ENCODE measurements at places on chromosomes 6 and 20. TPM values are rescaled to one million over a fixed set of nuclear protein-coding genes. Genes with fewer than 3 reads are reported as not detected.
A peak's percentile ranks its signal among the peaks of the same experiment; 100 is the strongest.

- H3K4me1 ChIP-seq: no peaks in the 10 kb centered on the region
- no peak overlapping the region for H3K27ac ChIP-seq
- no peak for DNase-seq
- H3K36me3 ChIP-seq: no peaks in the 10 kb centered on the region
- H3K27me3 ChIP-seq: no peaks in the 10 kb centered on the region
- no peak overlapping the region for H3K4me3 ChIP-seq
Measured at GRCh38 chr6:12474167-12475140, 184.3 kb downstream of the EDN1 start.

The ZNF831 gene
- 2.5 TPM for polyA plus RNA-seq

The ZC3H12D gene
- polyA plus RNA-seq: 6.4 TPM

The STMND1 gene
- polyA plus RNA-seq: not detected

DNA sequence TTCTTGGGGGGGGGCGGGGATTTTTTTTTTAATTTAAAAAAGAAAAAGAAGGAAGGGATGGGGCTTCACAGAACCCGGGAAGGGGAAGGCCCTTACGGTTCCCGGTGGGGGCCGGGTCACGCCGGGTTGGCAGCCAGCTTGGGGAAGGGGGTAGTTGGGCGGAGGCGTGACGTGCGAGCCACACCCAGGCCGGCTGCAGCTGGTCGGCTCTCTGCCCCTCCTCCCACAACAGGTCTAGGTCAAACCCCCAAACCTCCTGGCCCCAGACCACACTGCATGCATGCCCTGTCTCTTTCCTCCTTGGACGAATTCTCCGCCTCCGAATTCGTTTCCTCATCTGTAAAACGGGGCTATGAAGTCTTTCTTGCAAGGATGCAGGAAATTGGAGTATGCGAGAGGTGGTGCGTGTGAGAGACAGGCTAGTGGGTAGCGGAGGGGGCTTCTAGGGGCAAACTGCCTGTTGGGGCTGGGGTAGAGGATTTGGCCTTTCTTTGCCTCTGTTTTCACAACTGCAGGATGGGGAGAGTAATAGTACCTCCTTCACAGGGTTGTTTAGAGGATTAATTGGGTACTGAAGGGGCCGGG, 828 bp downstream of the HCK start:
- peaks cover 21% of the 10 kb centered on the region for H3K4me1 ChIP-seq
- no peaks in the 10 kb centered on the region for H3K27me3 ChIP-seq
- H3K27ac ChIP-seq: peak overlapping the region; percentile 95
- H3K4me3 ChIP-seq: peak overlapping the region; percentile 96

DNA sequence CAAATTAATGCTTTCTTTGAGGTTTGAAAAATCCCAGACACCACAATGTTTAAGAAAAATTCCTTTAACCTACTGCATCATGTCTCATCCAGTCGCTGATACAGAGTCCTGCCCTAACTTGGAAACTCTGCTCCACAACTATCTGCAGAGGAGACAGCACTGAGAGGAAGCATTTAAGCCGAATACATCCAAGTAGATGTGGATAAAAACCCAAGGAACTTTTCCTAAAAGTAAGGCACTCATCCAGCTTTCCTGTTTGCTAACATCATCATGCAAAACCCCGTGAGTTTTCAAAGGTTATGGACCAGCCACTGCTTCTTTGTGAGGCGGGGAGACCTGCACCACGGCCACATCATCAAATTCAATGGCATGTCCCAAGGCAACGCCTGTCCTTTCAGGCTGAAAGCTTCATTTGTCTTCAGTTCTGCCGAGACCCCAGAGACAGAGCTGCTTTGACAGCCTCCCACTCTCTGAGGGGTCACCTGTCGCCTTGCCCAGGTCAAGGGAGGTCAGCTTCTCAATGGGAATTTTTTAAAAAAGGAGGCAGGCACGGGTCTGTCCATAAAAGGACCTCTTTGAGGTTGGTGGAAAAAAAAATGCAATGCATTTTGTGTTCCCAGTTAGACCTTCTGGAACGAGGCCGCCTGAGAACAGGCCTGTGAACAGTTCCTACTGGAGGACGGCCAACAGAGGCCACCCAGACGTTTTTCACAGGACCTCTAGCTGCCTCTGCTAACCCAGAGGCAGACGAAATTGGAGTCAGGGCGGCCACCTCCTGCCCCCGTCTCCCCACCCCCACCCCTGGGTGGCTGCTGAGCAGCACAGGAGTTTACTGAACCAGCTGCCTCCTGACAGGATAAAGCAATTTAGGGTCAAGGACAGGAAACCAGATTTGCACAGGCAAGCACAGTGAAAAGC, 142.5 kb upstream of the HDDC2 start:
- H3K4me3 ChIP-seq: no peak overlapping the region
- no peaks in the 10 kb centered on the region for H3K36me3 ChIP-seq
- DNase-seq: no peak
- no peaks in the 10 kb centered on the region for H3K27me3 ChIP-seq
- no peak overlapping the region for H3K27ac ChIP-seq

GRCh38 chr6:77040568-77041195, 422.6 kb downstream of the HTR1B start:
- DNase-seq: no peak
- no peaks in the 10 kb centered on the region for H3K27me3 ChIP-seq
- H3K4me1 ChIP-seq: no peaks in the 10 kb centered on the region
- H3K36me3 ChIP-seq: no peaks in the 10 kb centered on the region
- H3K27ac ChIP-seq: no peak overlapping the region

GRCh38 chr6:99132026-99132635, 184.4 kb upstream of the FBXL4 start:
- DNase-seq: no peak
- H3K27ac ChIP-seq: no peak overlapping the region
- H3K36me3 ChIP-seq: no peaks in the 10 kb centered on the region
- H3K4me3 ChIP-seq: no peak overlapping the region

DNA sequence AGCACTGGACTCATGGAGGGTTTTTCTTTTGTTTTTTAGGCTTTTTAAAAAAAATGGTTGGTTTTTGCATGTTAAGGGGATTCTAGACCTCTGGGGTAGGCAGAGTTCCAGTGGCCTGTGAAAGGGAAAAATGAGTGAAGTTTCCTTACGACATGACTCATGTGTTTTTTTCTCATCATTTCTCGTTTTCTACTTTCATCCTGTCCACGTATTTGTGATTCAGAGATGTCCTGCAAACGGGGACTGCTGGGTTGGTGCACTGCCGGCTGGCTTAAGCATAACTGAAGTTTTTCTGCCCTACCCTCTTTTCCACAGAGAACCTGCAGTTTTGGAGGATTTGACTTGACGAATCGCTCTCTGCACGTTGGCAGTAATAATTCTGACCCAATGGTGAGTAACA, 182.3 kb downstream of the SASH1 start:
- no peak for DNase-seq
- H3K4me3 ChIP-seq: no peak overlapping the region
- H3K4me1 ChIP-seq: peaks cover 16% of the 10 kb centered on the region
- peaks cover 4% of the 10 kb centered on the region for H3K27me3 ChIP-seq
- H3K36me3 ChIP-seq: no peaks in the 10 kb centered on the region
- no peak overlapping the region for H3K27ac ChIP-seq

The TNXB gene
- not detected for polyA plus RNA-seq

GRCh38 chr20:17568045-17568788, 1.7 kb upstream of the DSTN start:
- H3K4me1 ChIP-seq: peaks cover 12% of the 10 kb centered on the region
- DNase-seq: no peak
- H3K27me3 ChIP-seq: peaks cover 16% of the 10 kb centered on the region
- peak overlapping the region; percentile 98 for H3K4me3 ChIP-seq
- H3K27ac ChIP-seq: peak overlapping the region; percentile 4

GRCh38 chr20:32077190-32077589, 25.1 kb downstream of the HCK start:
- H3K36me3 ChIP-seq: no peaks in the 10 kb centered on the region
- H3K27ac ChIP-seq: peak overlapping the region; percentile 16
- no peaks in the 10 kb centered on the region for H3K4me1 ChIP-seq
- H3K4me3 ChIP-seq: no peak overlapping the region
- DNase-seq: no peak
- no peaks in the 10 kb centered on the region for H3K27me3 ChIP-seq

DNA sequence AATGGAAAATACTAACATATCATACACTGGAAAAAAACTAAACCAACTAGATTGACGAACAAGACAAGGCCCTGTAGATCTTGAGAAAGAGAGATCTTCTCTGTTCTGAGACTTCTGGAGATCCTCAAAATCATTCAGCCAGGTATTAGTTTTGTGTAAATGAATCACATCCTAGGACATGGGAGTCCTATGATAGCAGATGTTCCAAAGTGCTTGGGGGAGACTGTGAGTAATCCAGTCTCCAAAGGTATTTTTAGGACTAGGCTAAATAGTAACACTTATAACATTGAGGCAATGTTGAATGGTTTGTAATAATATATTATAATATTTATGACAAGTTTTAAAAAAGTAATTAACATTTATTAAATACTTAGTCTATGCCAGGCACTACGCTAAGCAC, 275.0 kb downstream of the BTBD9 start:
- DNase-seq: no peak
- H3K36me3 ChIP-seq: peaks cover 4% of the 10 kb centered on the region
- no peaks in the 10 kb centered on the region for H3K27me3 ChIP-seq
- no peak overlapping the region for H3K27ac ChIP-seq

The BMP5 gene
- not detected for polyA plus RNA-seq

GRCh38 chr20:57397693-57398108, 6.5 kb downstream of the RBM38 start:
- peak; percentile 88 for DNase-seq
- H3K36me3 ChIP-seq: peaks cover 14% of the 10 kb centered on the region
- H3K4me1 ChIP-seq: peaks cover 77% of the 10 kb centered on the region

DNA sequence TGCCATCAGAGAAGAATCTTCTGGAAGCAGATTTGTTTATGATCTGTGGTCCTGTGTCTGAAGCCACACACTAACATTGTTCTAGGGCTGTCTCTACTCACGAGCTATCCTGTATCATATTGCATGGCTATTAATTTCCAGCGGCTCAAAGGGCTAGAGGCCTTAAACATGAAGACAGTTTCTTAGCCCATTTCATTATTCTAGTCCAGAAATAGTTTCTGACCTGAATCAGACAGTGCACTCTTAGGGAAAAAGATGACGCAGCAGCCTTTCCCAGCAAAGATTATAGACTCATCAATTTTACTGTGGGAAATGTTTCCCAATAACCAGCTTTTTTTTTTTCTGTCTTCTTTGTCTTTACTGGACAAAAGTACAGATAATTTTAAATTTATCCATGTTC, 105.3 kb upstream of the SUPT3H start:
- peaks cover 6% of the 10 kb centered on the region for H3K4me1 ChIP-seq
- H3K27ac ChIP-seq: no peak overlapping the region
- no peaks in the 10 kb centered on the region for H3K27me3 ChIP-seq
- no peaks in the 10 kb centered on the region for H3K36me3 ChIP-seq
- H3K4me3 ChIP-seq: no peak overlapping the region

DNA sequence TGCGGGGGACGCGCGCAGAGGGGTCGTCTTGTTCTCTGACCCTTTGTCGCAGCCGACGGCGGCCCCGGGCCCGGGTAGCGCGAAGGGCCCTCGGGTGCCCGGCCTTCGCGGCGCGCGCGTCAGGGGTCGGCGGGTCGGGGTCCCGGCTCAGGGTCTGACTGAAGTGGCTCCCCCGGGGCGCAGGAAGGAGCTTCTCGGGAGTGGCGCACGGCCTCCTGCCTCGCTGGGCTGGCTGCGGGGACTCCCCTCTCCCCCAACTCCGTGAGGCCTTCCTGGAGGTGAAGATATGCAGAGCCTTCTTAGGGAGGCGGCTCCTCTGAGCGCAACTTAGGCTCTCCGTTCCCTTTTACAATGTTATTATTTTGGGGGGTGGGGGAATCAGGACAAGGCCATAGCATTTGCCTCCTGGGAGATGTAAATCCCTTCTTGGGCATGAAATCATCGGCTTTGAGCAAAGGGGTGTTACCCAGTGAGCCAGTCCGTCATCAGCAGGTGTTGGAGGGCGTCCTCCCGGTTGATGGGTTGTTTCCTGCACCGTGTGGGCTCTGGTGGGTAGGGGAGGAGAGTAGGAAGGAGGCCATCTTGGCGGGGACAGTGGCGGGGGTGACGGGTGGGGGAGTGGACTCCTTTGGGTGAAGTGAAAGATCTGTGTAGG, 523 bp downstream of the CDS2 start:
- H3K4me1 ChIP-seq: peaks cover 25% of the 10 kb centered on the region
- no peaks in the 10 kb centered on the region for H3K27me3 ChIP-seq
- peak; percentile 71 for DNase-seq
- H3K36me3 ChIP-seq: peaks cover 5% of the 10 kb centered on the region
- peak overlapping the region; percentile 98 for H3K27ac ChIP-seq

The SGK2 gene
- not detected for polyA plus RNA-seq

The RUNX2 gene
- not detected for polyA plus RNA-seq

GRCh38 chr6:31661262-31662123, 915 bp upstream of the C6orf47 start:
- H3K36me3 ChIP-seq: peaks cover 18% of the 10 kb centered on the region
- peak overlapping the region; percentile 95 for H3K4me3 ChIP-seq
- H3K4me1 ChIP-seq: peaks cover 62% of the 10 kb centered on the region

The DEFB118 gene
- not detected for polyA plus RNA-seq

DNA sequence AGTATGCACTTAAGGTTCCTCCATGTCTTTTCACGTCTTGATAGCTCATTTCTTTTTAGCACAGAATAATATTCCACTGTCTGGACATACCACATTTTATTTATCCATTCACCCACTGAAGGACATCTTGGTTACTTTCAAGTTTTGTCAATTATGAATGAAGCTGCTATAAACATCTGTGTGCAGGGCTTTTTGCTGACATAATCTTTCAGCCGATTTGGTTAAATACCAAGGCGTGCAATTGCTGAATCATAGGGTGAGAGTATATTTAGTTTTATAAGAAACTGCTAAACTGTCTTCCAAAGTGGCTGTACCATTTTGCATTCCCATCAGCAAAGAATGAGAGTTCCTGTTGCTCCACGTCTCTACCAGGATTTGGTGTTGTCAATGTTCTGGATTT, 44.9 kb upstream of the PHACTR2 start:
- DNase-seq: no peak
- H3K4me3 ChIP-seq: no peak overlapping the region
- no peak overlapping the region for H3K27ac ChIP-seq
- no peaks in the 10 kb centered on the region for H3K27me3 ChIP-seq

DNA sequence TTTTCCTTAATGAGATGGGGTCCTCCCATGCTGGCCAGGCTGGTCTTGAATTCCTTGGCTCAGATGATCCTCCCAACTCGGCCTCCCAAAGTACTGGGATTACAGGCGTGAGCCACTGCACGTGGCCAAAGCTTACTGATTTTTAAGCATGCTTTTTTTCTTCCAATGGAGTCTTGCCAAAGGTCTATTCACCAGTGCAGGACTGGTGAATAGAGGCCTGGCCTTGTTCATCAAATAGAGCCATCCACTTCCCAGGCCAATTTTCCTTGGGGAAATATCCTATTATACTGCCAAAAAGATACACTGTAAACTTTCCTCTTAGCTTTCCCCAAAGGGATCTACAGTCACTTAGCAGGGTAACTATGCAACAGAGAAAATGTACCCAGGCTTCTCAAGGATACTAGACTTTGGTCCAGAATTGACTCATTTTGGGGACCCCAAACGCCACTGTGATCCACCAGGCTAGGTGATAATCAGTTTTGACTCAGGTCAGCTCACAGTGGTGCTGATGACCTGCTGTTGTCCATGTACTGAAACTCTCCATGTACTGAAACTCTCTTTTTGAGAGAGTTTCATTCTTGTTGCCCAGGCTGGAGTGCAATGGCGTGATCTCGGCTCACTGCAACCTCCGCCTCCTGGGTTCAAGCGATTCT, 91.8 kb downstream of the REPS1 start:
- H3K4me1 ChIP-seq: no peaks in the 10 kb centered on the region
- H3K36me3 ChIP-seq: peaks cover 11% of the 10 kb centered on the region
- DNase-seq: no peak
- H3K4me3 ChIP-seq: no peak overlapping the region
- no peak overlapping the region for H3K27ac ChIP-seq
- no peaks in the 10 kb centered on the region for H3K27me3 ChIP-seq

The MAPK13 gene
- polyA plus RNA-seq: 62.6 TPM

The ZSCAN16 gene
- 14.3 TPM for polyA plus RNA-seq

The AVP gene
- not detected for polyA plus RNA-seq

All from naive B cell (primary cell).